ENCODE measurements at places on chromosomes 1 and 21.

- no peak for DNase-seq
Observed at GRCh38 chr21:28579986-28580550, 412.6 kb downstream of the LTN1 start.

GRCh38 chr1:235408503-235408960 is 41.3 kb downstream of the TBCE start:
- no peak for DNase-seq

DNA sequence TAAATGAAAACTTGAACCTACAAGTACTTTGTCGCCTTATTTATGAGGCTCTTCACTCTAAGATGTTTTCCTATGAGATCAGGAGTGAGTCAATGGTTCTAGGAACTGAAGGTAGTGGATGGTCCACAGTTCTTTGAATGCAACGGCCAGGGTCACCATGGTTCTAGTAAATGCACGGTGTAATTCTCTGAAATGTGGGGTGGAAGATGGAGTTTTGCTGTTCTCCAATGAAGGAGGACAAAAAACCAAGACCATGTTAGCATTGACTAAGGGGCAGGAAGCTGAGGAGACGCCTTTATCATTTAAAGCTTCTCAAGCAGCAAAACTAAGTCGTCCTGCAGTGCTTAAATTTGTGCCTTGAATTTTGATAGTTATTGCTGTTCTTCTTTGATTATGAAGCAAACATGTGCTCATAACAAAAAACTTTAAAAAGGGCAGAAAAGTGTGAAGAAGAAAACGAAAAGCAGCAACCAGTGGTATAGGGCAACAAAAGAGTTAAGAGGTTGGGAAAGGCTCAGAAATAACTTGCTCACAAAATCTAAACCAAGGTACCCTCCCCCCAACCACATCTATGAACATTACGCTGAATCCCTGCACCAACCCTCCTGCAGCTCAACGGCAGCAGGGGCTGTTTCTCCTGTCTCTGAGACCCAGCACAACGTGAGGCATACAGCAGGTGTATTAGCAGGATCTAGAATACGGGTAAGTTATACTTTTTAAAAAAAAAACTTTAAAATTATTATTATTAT is 85.0 kb downstream of the MRPL37 start:
- DNase-seq: no peak

GRCh38 chr1:52627028-52627427 is 5.9 kb upstream of the SHISAL2A start:
- no peak for DNase-seq

DNA sequence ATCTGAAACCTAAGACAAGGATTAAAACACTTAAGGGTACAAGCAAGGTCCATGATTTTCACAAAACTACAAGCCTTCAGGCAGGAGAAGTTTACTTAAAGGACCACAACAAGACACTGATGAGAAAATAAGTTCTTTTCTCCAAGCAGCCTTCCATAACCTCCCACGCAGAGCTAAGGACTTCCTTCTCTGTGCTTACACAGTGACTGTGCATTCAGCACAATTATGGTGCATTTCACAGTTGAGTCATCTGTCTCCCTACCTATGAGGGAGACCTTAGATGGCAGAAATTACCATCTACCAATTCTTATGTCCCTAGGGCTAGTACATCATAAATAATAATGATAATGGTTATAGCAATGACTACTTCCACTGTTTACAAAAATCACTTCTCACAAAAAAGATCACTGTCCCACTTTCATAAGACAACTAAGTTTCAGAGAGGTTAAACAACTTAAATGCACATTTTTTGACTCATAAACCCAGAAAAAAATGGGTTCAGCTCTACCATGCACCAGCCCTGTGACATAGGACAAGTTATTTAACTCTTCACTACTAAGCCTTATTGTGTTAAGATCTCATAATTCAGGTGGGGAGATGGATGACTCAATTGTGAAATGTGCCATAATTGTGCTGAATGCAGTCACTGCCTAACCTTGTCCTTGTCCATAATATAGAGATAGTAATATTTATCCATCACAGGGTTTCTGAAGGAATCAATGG is 45.3 kb downstream of the TARBP1 start:
- no peak for DNase-seq

GRCh38 chr1:225280563-225280962 is 147.3 kb downstream of the LBR start:
- DNase-seq: no peak

GRCh38 chr1:75673399-75673798 is 51.1 kb upstream of the ACADM start:
- DNase-seq: no peak

GRCh38 chr1:208885650-208886049 is 641.5 kb upstream of the PLXNA2 start:
- DNase-seq: no peak

- no peak for DNase-seq
Observed at GRCh38 chr21:43775795-43776430, at the start of gene CSTB. Gene CSTB, minus strand, starts transcription at chr21:43776308. Its CDS starts 39 bp downstream, at chr21:43776269.

DNA sequence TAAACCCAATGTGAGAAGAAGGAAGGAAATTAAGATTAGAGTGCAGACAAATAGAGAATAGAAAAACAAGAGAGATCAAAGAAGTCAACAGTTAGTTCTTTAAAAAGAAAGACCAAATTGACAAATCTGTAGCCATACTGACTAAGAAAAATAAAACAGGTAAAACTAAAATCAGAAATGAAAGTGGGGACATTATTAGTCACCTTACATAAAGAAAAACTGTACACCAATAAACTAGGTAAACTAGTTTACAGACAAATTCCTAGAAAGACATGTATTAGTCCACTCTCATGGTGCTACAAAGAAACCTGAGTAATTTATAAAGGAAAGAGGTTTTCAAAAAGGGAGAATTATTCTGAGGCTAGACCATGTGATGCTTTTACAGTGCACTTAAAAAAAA is 22.3 kb downstream of the BLZF1 start:
- no peak for DNase-seq

- DNase-seq: no peak
Observed at GRCh38 chr1:188706742-188707141, 1770.9 kb downstream of the BRINP3 start.

GRCh38 chr1:76198452-76198851 is 123.9 kb downstream of the ST6GALNAC3 start:
- no peak for DNase-seq

GRCh38 chr1:75492011-75492410 is 118.9 kb downstream of the SLC44A5 start:
- no peak for DNase-seq

- no peak for DNase-seq
Observed at GRCh38 chr1:76862447-76862846, 4.8 kb upstream of the ST6GALNAC5 start.

DNA sequence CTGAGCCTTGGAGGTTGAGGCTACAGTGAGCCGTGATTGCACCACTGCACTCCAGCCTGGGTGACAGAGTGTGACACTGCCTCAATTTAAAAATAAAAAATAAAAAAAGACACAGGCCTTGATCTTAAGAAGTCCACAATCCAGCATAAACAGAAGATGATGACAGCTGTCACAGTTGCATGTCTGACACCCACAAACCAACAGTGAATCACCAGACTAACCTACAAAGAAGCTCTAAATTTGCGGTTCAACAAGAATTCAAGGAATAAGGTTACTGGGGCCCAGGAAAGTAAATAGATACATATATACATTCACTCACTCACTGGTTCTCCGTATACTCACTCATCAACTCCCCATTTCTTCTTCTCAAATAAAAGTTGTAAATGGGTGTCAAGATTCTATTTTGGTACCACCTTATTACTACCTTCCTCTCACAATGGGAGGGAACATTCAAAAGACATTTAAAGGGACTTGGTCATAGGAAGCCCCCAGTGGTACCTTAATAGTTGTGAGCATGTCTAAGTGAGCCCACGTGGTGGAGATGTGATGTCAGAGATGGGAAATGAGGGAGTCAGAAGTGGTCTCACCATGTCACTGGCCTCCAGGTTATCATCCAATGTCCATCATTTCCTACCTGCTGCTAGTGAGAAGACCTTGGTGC is 66.9 kb upstream of the PRDX6 start:
- DNase-seq: no peak

DNA sequence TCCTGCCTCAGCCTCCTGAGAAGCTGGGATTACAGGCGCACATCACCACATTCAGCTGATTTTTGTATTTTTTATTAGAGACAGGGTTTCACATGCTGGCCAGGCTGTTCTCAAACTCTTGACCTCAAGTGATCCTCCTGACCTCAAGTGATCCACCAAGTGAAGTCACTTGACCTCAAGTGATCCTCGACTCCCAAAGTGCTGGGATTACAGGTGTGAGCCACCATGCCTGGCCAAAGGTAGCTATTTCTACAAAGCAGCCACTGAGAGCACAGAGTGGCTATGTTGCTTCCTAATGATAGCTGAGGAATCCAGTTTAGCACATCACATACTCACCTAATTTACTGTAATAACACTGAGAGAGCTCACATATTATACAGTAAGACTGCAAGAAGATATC is 44.8 kb upstream of the CPLANE2 start:
- DNase-seq: no peak

- DNase-seq: no peak
Observed at GRCh38 chr1:9689971-9690381, 38.4 kb downstream of the PIK3CD start.

DNA sequence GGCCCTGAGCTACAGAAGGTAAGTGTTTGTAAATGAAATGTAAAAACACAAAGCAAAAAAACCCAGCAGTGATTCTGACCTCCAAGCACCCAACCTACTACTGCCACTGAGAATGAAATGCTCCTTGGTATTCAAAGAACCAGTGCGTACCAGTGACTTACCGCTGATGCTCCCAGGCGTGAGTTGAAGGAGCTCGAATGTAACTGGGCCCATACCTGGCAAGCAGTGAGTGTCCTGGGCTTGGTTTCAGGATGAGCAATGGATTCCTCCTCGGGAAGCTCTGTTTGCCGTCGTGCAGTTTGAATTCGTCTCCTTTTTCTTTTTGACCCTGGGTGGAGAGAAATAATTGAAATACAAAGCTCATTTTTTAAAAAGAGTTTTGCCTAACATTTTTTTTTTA is 121.9 kb downstream of the ATG4C start:
- DNase-seq: no peak

GRCh38 chr1:155648207-155649147 is 38.5 kb downstream of the MSTO1 start:
- no peak for DNase-seq

- DNase-seq: no peak
Observed at GRCh38 chr1:240656531-240656930, 44.6 kb upstream of the GREM2 start.

DNA sequence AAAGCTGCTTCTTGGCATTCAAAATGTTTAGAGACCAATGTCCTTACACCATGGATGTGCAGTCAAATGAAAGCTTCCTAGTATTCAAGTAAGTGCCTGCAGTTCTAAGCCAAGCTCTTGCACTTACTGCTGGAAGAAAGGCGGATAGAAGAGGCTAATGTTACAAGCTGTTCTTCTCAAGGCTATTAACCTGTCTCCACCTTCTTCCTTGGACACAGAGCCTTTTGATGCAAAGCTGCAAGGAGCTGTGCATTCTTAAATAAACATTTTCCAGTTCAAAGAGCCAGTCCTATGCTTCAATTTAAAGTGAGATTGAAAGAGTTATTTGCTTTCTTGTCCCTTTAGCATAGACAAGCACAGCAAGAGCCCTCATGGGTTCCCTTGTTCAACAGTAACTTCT is 167.9 kb upstream of the RUNX1 start:
- no peak for DNase-seq

- DNase-seq: no peak
Observed at GRCh38 chr1:164880199-164880598, 321.2 kb downstream of the PBX1 start.

- DNase-seq: no peak
Observed at GRCh38 chr1:11245904-11246719, 16.2 kb downstream of the MTOR start.

DNA sequence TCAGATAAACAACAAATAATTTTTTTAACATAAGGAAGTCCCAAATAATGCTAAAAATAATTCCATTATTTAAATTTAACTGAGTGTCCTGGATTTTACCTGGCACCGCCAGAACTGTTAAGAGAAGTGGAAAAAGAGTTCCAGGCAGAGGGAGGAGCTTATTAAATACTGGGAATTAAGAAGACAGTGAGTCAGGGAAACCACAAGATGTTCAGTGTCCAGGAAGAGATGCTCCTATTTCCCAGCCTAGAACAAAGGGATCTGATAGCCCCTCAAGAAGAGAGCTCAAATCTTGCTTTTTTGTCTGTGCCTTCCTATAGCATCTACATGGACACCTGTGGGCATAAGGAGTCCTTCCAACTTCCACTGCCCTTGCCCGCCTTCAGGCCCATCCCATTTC is 85.9 kb downstream of the PGM1 start:
- DNase-seq: no peak

GRCh38 chr1:192159014-192159413 is 752 bp downstream of the RGS18 start:
- DNase-seq: no peak

DNA sequence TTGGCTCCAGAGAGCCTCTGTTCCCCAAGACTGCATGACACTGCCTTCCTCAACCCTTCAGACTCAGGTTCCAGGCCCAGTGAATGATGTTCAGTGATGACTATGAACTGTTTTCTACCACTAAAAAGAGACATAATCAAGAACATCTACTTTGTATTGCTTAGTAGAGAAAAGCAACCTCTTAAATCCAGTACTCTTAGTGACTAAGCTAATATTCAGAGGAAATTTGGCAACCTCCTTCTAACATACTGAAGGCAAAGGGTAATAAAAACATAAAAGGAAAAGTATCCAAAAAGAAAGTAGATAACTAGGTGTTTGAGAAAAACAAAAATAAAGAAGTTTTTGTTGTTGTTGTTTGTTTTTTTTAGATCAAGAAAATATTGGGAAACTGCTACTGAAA is 153.3 kb upstream of the RUNX1 start:
- DNase-seq: no peak

GRCh38 chr1:233865902-233866301 is 38.6 kb upstream of the SLC35F3 start:
- DNase-seq: no peak

- no peak for DNase-seq
Observed at GRCh38 chr21:42193131-42193671, 25.7 kb upstream of the ABCG1 start.

- no peak for DNase-seq
Observed at GRCh38 chr1:42841440-42842147, 4.8 kb upstream of the ZNF691 start.

DNA sequence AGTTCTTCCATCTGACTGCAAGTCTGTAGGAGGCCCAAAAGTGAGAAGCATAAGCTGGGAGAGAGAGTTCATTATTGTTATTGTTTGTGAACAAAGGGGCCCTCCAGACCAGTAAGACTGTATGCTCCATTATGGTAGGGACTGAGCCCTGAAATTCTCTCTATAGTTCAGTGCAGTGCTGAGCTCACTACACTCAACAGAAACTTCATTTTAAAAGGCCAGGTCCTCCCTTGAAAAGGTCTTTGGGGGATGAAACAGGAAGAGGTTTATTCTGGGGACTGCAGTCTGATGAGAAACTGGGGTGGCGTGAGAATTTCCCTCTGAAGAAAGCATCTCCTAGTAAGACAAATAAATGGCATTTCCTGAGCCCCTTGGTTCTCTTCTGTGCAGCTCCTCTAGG is 5.5 kb upstream of the GATAD2B start:
- no peak for DNase-seq
